ENCODE measurements at places on chromosomes 13 and 19.

- DNase-seq: no peak
These were observed 474.9 kb upstream of the MIR17HG start for GRCh38 chr13:90872491-90873025.

GRCh38 chr13:114120591-114121011 lies 11.8 kb downstream of the RASA3 start:
- no peak for DNase-seq

DNA sequence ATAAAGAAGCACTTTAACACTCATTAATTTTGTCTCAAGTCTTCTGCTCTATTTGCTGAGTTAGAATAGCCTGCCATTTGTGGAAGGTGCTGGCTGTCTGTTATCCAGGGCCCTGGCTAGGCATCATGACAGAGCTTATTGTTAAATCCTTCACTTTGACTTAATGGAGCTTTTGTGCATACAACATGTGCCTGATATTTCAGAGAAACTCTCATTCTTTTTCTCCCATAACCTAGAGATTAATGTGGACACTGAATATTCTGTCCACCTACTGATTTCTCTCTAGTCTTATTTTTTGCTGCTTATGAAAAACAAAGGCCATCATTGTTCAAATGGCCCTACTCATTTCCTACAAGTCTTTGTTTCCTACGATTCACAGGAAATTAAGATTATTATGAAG lies 383.1 kb upstream of the HTR2A start:
- DNase-seq: no peak

- no peak for DNase-seq
These were observed 1027.1 kb upstream of the PCDH9 start for GRCh38 chr13:68257111-68257842.

GRCh38 chr19:35512831-35513627 lies 420 bp downstream of the DMKN start:
- no peak for DNase-seq

DNA sequence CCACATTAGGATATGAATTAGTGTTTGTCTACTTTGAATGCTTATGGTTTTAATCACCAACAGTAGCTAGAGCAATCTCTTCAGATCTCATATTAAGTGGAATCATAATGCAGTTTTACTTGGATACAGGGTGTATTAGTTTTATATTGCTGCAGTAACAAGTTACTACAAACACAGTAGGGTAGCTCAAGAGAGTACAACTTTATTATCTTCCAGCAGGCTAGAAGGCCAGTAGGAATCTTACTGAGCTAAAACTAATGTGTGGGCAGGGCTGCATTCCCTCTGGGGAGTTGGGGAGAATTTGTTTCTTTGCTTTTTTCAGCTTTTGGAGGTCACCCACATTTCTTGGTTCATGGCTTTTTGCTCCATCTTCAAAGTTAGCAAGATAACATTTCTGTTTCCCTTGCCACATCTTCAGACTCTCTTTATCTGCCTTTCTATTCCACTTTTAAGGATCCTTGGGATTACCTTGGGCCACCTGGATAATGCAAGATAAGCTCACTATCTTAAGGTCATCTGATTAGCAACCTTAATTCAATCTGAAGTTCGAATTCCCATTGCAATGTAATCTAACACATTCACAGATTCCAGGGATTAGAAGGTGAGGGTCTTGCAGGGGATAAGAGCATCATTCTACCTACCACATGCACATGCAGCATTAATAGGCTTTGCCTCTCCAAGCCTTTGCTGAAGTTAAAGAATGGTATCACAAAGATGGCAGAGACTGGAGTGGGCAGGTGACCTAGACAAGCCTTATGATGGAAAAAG lies 134.1 kb upstream of the SLC10A2 start:
- no peak for DNase-seq
